ENCODE measurements at places on chromosomes 2 and 18.

DNA sequence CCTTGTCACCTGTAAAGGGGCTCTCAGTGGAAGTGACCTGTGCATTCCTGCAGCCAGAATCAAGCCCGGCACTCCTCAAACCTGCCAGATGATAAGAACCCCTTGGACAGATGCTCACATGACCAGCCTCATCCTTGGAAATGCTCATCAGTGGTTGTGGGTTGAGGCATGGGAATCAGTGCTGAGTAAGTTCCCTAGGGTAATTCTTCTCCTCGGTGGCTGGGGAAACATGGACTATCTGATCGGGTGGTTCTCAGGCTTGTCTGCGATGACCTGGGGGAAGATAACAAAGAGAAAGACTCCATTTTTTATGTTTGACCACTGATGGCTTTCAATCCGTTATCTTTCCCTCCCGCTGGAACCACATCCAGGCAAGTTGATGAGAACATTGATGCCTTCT is 84.0 kb downstream of the SPP2 start:
- no peak for DNase-seq

DNA sequence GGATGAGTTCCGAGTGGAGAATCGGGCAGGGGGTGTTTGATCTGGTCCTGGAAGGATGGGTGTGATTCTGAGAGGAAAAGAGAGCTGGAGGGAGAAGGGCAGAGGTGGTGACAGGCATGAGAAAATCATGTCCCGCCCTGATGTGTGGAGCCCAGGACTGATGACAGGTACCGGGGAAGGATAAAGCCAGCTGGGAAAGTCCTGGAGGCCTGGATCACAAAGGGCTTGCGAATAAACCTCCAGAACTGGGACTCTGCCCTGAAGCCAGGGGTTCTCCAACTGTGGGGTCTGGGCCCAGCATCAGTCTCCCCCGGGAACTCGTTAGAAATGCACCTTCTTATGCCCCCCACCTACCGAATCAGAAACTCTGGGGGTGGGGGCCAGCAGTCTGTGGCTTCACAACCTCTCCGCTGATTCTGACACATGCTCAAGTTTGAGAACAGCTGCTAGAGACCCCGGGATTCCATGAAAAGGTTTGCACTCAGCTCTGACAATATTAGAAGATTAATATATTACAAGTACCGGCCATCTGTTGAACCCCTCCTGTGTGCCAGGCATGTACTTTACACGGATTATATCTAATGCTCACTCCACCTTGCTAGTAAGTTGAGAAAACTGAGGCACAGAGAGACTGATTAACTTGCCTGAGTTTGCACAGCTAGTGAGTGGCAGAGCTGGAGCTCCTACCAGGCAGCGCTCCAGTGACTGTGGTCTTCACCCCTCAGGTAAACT is 8.0 kb downstream of the TNFRSF11A start:
- DNase-seq, result no peak

- no peak for DNase-seq
Observed at GRCh38 chr18:24214913-24215312, 76.1 kb downstream of the CABYR start.

DNA sequence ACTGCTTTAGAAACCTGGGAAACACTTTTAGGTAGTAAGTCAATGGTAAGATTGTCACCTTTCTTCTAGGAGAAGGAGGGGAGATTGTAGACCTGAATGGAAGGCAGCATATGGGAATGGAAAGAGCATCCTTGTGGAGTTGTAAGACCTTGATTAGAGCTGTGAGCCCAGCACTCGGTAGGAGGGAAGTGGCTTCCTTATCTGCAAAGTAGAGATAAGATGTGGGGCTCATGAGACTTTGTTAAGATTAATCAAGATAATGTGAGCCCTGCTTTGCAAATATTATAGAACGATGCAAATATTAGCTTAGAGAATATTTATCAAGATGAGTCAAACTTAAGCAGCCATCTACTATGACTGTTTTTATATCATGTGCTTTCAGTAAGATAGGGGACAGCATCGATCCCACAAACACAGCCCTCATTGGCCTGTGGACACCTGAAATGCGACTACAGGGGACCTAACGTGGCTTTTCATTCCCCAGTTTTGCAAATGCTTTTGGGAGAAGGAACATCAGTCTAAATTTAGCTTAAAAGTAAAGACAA is 243.7 kb downstream of the LTBP1 start:
- DNase-seq, result no peak

- no peak for DNase-seq
Observed at GRCh38 chr2:75375646-75376582, 176.6 kb upstream of the TACR1 start.

- no peak for DNase-seq
Observed at GRCh38 chr2:126781806-126782205, 116.9 kb upstream of the TEX51 start.

GRCh38 chr2:194896871-194897270 is 760.2 kb upstream of the SLC39A10 start:
- no peak for DNase-seq

DNA sequence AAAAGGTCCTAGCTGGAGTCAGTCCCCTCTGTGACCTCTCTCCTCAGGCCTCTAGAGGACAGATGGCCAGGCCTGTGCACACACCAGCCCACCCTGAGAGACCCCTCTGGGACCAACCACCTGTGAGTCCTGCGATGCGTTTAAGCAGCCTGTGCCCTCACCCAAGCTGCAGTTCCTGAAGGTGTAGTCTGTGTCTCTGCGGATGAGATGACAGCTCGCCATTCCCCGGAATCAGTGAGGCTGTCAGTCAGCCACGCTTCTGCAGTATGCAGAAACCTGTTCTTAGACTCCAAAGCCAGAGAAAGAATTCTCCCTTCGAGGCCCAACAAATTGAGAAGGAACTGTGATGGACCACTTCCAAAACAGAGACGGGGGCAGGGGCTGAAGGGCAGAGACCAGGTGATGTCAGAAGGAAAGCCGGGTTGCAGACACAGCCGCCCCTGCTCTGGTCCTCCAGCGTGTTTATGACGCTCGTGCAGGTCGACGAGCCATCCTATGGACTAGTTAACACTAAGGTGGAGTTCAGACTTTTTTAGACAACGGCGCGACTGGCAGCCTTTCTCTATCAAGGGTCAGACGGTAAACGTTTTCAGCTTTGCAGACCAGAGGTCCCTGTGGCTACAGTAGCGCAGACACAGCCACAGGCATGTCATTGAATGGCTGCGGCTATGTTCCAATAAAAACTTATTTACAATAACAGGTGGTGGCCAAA is 10.2 kb downstream of the MTERF4 start:
- no peak for DNase-seq

DNA sequence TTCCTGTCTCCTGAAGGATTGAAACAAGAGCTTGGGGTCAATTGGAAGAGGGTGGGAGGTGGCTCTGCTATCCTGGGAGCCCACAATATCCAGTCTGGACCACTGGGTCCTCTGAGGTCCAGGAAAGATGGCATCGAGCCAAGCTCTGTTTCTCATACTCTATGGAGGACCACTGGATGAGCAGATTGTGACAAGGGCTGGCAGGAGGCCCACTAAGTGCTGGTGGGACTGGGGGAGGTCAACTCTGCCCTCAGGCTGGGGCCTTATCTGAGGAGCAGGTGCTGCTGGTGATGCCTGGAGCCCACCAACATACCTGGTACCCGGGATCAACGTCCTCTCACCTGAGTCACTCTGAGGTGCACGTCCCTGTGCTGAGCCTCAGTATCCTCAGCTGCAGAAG is 142.4 kb downstream of the NDUFA10 start:
- DNase-seq, result no peak

DNA sequence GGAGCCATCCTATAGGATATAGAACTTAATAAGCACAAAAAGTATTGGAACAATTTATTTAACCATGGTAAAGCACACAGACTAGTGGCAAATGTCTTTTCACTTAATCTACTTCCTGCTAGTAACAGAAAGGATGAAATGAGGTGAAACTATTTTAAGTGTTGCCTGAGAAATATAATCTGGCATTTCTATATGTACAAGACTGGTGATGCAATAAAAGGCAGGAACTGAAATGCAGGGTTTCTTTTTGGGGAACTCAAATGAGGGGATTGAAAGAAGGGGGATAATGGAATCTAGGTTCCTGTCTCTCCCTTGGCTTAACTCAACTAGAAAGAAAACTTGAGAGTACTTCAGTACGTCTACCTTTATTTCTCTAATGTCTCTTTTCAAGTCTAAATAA is 122.3 kb downstream of the MEMO1 start:
- DNase-seq, result no peak

GRCh38 chr2:165844216-165844615 is 50.2 kb upstream of the GALNT3 start:
- no peak for DNase-seq

- DNase-seq, result no peak
Observed at GRCh38 chr2:241860184-241861078, 1.7 kb upstream of the PDCD1 start.

DNA sequence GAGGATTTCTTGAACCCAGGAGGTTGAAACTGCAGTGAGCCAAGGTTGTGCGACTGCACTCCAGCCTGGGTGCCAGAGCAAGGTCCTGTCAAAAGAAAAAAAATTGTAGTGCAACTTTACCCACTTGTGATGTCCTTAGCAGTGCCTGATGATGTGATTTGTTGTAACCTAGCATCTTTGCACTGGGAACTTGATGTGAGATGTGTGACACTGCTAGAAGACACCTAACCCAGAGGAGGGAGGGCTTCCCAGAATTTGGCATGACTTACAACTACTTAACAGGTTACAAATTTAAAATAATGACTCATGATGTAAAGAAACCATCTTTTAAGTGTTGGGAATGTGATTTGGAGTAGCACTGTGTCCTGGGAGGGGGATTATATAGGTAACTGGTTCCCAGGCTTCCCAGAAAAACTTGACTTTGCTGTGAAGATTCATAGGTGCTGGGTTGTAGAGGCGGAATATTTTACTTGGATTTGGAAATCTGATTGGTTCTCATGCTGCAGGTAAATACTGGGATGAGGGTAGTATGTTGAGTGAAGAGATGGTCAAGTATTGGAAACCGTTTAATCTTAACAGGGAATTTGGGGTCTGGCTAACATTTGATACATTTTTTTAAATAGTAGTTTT is 3.7 kb downstream of the EEF1B2 start:
- DNase-seq, result no peak

- DNase-seq, result no peak
Observed at GRCh38 chr2:182186132-182186735, 200.6 kb downstream of the PPP1R1C start.

DNA sequence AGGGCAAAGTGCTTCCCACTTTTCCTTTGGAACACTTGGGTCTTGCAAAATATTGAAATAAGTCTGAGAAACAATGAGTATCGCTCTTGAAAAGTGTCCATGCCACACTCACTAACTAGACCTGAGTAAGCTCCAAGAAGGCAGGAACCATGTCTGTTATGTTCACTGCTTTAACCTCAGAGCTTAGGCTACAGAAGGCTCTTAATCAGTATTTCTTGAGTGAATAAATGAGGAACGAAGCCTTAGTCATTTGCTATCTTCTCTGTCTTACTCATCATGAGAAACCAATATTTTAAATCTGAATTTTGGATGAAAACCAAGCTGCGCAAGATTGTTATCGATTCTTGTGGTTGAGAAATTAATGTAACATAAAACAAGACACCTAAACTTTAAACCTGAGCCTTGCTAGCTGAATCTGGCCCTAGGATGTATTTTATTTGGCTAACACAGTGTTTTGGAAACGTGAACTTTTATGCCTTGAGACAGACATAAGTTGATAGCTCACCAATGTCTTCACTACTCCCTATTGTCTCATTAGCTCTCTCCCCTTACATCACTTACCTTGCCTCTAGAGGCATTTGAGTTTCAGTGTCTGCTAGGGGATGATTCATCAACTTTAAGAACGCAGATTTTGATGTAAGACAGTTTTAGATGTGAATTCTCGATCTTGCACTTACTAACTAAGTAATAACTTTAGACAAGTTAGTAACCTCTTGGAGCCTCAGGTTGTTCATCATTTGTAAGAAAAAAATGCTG is 392.8 kb upstream of the MEIS1 start:
- no peak for DNase-seq

DNA sequence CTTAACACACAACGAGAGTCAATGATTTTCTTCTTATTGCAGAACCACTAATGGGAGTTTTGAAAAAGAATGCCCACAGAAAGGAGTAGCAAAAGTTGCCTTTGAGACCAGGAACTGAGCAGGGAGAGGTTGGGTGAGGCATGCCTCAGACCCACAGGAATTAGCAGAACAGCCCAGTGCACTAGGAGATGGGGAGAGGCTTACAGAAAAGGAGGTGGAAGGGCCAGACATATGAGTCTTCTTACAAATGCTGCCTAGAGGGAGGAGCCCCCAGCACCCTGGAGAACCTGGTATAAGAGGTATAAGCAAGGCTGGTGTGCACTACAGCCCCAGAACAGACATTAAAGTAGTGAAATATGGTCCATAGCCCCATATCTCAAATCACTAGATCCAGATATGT is 162.0 kb downstream of the DTNA start:
- DNase-seq, result no peak

GRCh38 chr18:68056936-68057335 is 540.4 kb upstream of the DSEL start:
- DNase-seq, result no peak

DNA sequence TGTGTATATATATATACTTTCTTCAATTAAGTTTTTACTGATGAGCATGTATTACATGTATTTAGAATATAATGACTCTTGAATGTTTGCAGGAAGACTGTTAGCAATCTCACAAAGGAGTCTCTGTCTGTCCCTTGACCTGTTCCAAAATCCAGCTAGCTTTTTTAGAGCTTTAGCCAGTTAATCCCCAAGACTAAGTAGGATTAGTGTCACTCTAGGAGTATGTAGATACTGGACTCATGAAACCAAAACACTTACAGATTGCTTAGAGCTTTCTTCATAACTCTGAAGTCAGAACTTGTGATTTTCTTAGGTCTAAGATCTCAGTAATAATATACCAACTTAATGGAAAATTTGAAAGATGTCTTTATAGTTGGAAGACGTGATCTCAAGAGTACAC is 2.2 kb downstream of the UBXN4 start:
- no peak for DNase-seq

- no peak for DNase-seq
Observed at GRCh38 chr18:959854-960253, 55.2 kb downstream of the ADCYAP1 start.

DNA sequence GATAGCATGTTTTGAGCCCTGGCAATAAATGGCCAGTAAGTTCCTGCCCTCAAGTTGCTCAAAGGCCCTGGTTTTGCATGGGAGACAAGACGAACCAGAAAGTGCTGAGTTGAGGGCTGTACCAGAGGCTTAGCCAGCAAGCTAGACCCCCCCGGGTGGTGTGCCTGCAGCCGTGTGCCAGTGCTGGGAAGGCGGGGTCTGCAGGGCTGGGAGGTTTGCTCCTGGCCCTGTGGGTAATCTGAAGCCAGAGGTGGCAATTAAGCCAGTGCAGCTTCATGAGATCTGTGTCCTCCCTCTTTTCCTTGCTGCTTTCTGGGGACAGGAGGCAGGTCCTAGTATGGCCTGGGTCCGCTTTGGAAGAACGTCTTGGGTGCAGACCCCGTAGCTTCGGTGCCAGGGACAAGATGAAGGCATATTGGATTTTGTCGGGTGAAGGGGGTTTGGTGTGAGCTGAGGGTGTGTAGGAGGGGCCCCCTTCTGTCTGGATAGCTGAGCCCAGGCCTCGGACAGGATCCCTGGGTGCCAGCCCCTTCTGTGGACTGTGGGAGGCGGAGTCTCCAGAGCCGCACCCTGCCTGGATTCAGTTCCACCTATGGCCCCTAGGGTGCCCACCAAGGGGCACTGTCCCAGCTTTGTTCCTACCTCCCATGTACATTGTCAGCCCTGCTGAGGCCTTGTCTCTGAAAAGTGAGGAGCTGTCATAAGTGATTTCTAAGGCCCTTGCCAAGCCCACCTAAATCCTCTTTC is 15.6 kb downstream of the ATOH8 start:
- DNase-seq, result no peak
